ENCODE measurements at places on chromosomes 16 and 17.

DNA sequence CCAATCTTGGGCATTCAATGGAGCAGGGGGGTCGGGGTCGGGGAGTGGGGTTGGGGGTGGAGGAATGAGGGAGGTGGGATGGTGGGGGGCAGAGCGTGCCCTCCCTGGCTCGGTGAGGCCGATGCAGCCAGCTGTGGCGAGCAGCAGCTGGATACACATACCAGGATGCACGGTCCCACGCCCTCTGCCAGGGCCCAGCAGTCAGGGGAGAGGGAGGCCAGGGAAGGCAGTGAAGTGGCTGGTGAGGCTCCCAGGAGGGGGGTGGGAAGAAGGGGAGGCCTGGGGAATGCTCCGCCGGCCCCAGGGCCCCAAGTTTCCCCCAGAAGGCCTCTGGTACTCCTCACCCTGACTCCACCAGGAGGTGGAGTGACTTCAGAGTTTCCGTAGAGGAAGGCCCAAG lies 77.6 kb upstream of the LHX1 start:
- DNase-seq = no peak

DNA sequence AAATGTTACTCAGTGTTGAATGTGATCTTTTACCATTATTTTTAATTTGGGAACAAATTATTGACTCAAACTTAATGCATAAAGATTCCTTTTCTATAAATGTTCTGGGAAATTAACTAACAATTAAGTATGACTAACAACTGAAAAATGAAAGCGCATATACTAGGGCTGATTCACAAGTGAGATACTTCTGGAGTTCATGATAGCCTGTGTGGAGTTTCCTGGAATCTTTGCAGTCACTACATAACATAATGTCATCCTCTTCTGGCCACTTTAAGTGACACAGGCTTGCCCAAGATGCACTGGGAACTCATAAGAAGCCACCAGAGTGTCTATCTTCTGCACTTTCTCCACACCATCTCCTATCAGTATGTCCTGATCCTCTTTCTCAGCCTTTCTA lies 450.3 kb upstream of the CDH11 start:
- no peak for DNase-seq

DNA sequence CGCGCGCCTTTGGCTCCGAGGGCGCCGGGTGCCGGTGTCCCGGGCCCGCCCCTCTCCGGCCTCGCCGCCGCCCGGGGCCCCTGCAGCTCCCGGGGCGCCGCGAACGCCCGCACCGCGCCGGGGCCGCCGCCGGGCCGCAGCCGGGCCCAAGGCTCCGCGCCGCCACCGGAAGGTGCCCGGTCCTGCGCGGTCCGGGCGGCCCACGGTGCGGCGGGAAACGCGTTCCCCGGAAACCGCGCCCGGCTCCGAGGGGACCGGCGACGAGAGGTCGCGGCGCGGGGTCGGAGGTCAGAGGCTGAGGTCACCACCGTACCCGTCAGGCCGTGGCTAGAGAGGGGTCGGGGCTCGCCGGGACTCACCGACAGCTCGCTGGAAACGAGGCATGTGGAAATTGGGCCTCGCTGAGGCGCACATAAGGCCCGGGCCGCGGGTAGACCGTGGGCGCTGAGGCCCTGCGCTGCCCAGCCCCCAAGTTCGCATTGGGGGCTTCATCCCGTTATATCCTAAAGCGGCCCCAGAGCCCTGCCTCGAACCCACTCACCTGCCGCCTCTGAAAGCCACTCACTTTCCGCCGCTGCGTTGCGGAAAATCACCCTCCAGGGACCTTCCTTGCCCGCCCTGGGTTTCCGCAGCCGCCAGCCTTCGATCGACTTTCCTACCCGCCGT lies at the start of gene DUS1L:
Gene DUS1L, minus strand, starts transcription at position 167 of the 666 bp plus-strand sequence. CDS start 745 bp downstream, outside the sequence.
- peak; percentile 78 for DNase-seq

- DNase-seq = no peak
Observed at GRCh38 chr17:82690786-82691489, 7.6 kb downstream of the RAB40B start.

GRCh38 chr17:7356072-7356549 lies 1.2 kb downstream of the TMEM95 start:
- DNase-seq = peak; percentile 82

DNA sequence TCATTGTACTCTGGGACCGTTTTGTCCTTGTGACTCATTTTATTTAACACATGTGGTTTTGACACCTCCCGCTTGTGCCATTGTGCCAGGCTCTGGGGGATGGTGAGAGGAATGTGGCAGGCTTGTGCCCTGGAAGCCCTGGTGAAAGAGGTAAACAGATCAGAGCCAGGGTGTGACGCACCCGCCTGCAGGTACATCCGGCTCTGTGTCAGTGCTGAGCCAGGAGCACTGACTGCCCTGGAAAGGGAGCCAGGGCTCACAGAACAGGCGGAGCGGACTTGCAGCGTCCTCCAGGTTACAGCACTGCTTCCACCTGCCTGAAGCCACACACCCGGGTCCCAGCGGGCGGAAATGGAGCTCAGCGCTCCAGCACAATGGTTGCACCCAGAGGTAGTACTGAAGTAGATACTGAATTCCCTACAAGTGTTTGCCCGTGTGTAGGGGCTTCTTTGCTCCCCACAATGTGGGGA lies 30.6 kb downstream of the CDRT15 start:
- peak; percentile 75 for DNase-seq

DNA sequence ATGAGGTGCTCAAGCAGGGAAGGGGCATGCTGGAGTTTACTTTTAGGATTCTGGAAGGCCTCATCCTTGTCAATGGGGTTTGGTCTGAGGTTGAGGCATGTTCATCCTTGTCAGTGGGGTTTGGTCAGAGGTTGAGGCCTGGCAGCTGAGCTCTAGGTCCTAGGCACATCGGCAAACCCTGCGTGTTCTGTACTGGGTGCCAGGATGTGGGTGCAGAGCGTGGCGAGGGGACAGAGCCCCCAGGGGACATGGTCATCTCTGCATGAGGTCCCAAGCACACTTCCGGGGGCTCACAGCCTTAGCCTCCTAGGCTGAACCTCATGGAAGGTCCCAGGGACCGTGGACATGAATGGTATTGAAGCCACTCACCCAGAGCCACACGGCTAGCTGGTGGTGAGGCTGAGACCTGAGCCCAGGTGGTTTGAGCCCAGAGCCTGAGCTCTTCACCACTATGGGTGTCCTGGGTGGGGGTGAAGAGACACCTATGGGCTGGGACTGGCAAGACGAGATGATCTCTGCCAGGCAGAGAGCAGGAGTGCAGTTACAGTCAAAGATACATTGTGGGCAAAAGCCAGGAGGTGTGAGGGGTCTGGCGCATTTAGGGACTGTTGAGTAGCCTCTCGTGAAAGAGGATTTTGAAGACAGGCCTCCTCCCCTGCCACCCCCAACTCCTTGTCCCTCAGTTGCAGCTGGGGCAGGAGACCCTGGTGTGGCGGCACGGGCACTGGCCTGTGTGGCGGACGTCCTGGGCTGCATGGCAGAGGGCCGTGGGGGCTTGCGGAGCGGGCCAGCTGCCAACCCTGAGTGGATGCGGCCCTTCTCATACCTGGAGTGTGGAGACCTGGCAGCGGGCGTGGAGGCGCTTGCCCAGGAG lies 19.3 kb downstream of the FCSK start:
- DNase-seq = no peak

All from CD4-positive, alpha-beta memory T cell (primary cell).